NCI-H1092 (cell line): ENCODE measurements at places on chromosomes 2 and 18.

DNA sequence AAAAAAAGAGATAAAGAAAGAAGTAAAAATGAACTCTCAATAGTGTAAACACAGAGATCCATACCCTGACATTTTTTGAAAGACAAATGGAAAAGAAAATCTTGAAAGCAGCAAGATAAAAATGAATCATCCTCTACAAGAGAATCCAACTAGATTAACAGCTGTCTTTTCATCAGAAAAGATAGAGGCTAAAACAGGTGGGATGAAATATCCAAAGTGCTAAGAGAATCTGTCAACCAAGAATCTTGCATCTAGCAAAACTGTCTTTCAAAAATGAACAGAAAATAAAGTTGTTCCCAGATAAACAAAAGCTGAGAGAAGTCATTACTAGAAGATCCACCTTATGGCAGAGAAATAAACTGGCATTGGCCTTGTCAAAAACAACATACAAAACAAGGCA is 117.3 kb upstream of the MAPRE2 start:
- DNase-seq, result no peak

DNA sequence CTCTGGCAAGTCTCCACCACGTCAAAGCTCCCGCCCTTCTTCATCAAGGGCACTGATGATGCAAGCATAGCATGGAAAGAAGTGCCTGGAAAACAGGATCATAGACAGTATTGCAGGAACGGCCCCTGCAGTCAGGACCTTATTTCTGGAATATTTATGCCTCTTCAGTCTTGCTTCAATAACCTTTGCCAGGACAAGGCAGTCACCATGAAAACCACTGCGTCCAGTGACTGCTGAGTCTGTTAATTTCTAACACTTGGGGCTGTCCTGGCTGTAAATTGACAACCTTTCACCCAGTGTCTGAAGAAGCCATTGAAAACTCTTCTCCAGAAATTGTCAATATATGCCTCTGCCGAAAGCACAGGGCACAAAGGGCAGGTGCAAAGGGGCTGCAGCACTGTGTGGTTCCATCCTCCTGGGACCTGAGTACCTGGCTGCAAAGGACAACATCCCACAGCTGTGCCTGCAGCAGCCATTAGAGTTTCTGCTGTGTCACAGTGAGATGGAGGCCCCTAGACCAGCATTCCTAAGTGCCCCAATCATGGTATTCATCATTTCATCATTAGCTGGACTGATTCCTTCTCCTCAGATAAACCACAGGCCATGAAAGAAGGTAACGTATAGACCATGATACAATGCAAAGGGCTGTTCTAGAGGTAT is 819.6 kb downstream of the RNF144A start:
- DNase-seq, result no peak

- DNase-seq, result no peak
Observed at GRCh38 chr2:233012301-233012971, 620 bp downstream of the NGEF start.

GRCh38 chr2:227817850-227818674 is 4.4 kb downstream of the CCL20 start:
- DNase-seq, result no peak

DNA sequence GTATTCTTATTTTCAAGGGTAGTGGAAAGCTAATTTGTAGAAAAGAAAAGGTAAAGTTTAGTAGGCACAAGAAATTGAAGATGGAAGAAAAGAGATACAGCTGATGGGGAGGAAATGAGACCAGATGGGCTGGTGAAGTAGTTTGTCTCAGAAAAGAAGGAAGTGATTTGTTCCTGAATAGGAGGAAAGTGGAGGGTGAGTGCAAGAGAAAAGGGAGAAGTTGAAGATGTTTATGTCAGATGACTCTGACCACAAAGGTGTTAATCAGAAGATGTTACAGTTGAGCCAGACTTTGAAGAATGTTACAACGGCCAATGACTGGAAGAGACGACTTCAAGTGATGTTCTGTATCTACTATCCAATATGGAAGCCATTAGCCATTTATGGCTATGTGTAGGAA is 21.2 kb downstream of the ZSCAN30 start:
- no peak for DNase-seq

DNA sequence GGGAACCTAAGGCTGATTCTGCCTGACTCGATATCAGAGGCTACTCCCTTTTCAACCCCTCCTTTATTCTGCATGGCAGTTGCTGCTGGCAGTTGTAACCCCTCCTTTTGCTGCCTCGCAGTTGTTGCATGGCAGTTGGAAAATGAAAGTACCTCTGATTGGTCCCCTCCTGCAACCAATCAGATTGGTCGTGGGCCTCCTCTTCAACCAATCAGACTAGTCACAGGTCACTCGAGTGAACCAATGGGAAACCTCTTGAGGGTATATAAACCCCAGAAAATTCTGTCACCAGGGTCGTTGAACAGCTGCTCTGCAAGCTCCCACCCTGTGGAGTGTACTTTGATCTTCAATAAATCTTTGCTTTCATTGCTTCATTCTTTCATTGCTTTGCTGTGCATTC is 294.3 kb upstream of the SLC8A1 start:
- DNase-seq, result no peak

GRCh38 chr2:59853032-59853431 is 700.4 kb downstream of the BCL11A start:
- no peak for DNase-seq
